Gastrocnemius medialis (tissue), 4 donors: ENCODE measurements at places on chromosomes 1 and 21. TPM values are rescaled to one million over a fixed set of nuclear protein-coding genes. Genes with fewer than 3 reads are reported as not detected.

DNA sequence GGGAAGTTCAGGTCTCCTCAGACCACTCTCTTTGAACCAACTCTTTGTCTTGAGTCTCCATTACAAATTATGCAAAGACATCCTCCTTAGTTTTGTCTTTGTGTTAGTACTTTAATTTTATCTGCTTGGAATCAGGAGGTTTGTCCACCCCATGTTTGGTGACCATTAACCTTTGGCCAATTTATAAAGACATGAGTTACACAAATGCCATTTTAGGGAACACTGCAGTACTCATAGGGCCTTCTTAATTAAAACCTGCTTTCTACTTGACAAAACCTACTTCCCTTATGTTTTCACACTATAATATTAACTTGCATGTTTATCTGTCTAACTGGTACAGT is 7.9 kb upstream of the CDC73 start:
- DNase-seq, result no peak

DNA sequence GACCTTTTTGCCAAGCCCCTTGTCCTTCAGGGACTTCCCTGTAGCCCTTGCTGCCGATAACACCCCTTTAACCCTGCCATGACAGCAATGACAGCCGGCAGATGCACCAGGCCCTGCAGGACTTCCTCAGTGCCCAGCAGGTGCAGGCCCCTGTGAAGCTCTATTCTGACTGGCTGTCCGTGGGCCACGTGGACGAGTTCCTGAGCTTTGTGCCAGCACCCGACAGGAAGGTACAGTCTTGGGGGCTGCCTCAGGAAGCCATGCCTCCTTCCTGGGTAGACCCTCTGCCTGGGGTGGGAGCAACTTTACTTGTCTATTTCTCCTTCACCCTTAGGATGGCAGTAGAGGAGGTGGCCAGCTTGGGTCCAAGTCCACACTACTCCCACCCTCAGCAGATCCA is 16.1 kb upstream of the PADI6 start:
- DNase-seq, result no peak

GRCh38 chr1:190812996-190813395 is 335.3 kb upstream of the BRINP3 start:
- DNase-seq, result no peak

DNA sequence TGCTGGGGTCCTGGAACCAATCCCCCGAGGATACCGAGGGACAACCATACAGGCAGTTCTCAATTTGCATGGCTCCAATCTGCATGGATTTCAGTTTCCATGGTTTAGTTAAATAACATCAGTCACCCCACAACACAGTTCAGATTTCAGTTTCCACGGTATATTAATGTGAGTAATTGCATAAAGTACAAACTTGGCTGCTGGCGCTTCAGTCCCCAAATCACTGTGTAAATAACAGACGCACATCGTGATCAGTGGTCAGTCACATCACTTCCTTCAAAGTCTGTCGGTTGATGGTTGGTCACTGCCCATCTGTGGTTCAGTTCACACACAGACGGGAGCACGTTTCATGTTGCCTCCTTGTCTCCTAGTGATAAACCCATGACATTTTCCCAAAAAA is 66.4 kb upstream of the LPGAT1 start:
- no peak for DNase-seq

Gene MEX3A
- total RNA-seq, result not detected

- no peak for DNase-seq
Observed at GRCh38 chr1:215287362-215287761, 204.8 kb downstream of the KCNK2 start.

GRCh38 chr1:224498574-224499170 is 64.1 kb upstream of the WDR26 start:
- DNase-seq, result no peak

Gene DIO1
- total RNA-seq, result not detected

GRCh38 chr1:171852272-171852671 is 11.0 kb downstream of the DNM3 start:
- no peak for DNase-seq

DNA sequence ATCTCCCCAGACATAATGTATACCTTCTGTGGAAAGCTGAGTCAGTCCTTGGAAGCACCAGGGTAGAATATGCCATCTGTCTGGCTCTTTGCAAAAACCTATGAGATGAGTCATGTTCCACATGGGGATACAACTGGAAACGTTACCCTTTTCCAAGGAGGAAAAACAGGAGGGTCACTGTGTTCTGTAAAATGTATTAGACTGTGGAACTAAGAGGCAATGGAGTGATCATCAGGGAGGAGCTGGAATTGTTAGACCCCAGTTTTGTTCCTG is 16.1 kb upstream of the PSMD4 start:
- DNase-seq, result peak; percentile 53
